ENCODE measurements at places on chromosomes 4 and X.

GRCh38 chr4:2942532-2943363 is 20.5 kb downstream of the NOP14 start:
- DNase-seq, result no peak

DNA sequence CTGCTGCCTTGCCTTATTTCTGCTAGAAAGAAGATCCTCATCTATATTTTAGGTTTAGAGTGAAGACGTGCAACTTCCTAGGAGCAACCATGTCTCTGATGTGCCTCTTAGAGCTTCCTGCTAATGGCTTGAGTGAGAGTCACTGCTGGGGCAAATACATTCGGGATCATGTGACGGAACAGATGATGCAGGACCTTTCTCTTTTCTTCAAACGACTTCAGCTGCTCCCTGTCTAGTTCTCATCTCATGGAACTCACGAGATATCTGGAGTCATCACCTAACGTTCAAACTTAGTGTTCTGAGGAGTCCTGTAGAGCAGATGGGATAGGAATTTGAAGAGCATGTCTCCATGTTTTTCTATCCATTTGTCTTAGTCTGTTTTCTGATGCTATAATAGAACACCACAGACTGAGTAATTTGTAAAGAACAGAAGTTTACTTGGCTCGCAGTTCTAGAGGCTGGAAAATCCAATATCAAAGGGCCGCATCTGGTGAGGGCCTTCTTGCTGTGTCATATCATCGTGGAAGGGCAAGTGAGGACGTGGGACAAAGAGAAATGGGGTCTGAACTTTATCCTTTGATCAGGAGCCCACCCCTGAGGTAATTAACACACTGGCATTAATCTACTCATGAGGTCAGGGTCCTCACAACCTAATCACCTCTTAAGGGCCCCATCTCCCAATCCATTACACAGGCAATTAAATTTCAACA is 43.5 kb upstream of the SCRG1 start:
- no peak for DNase-seq

DNA sequence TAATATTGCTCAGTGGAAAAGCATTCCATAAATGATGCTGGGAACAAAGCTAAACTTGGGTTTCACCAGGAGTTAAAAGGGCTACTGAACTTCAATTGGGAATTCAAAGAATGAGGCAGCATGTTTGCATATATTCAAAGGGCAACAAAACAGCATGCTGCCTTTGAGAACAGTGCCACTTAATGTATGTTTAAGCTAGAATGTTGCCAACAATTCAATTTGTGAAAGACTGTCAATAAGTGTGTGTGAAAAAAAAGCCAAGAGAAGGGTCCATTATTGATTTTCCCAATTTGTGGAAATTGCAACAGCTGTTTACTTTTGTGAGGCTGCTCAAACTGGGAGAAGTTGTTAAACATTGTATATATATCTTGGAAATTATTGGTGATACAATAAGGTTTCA is 701.9 kb upstream of the ACTRT1 start:
- DNase-seq, result no peak

GRCh38 chrX:22325096-22325495 is 52.4 kb downstream of the CBLL2 start:
- no peak for DNase-seq

DNA sequence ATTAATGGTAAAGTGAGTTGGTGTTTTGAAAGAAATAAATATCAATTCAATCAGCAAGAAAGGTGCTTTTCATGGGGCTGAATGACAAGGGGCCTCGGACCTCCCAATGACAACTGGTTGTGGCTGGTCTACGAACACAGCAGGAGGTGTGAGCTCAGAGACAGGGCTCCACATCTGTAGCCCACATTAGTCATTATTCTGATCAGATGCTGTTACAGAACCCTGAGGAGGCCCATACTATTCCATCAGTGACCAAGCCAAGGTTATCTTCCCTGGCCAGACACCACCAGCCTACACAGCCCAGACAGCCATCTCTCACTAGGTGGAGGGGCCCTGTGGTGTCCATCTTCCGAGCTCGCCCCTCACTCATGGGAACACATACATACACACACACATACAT is 168.8 kb downstream of the SH3KBP1 start:
- no peak for DNase-seq

GRCh38 chr4:41192136-41192535 is 22.2 kb downstream of the APBB2 start:
- no peak for DNase-seq

DNA sequence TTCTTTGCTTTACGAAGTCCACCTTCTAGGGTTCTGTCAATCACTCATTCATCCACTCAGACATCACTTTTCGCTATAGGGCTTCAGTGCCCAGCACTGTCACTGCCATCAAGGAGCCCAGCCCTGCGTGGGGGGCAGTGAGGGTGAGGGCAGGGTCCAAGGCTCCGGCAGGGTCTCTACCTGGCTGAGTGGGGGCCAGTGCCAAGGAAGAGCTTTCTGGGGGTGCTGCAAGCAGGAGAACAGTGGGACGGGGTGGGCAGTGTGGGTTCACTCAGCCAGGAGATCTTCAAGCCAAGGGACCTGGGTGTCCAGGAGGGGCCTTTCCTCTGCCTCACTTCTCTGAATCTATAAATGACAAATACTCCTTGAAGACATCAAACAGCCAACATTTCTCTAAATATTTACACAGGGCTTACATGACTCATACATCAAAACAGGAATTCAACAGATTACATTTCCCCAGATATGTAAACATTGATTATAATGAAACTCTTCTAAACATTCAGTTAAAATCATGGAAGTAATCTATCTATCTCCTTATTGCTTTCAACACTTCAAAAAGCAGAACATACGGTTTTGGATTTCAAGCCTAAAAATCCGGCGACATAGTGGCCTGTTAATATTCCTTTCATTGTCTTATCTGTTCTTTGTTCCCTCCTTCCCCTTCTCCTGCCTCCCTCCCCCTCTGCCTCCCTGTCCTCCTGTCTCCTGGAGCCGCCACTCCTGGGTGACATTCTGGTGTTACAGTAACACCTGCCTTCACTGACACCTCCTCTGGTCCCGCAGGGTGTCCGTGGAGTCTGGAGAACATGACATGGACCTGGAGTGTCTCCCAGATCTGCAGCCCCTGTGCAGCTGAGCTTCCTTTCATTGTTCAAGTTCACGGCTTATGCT is 94.4 kb upstream of the ADRA2C start:
- no peak for DNase-seq

- DNase-seq, result no peak
Observed at GRCh38 chr4:43103048-43103447, 210.5 kb downstream of the GRXCR1 start.

GRCh38 chr4:6873792-6874461 is 35.7 kb upstream of the TBC1D14 start:
- peak; percentile 72 for DNase-seq

GRCh38 chr4:169618986-169619385 is 1.4 kb upstream of the CLCN3 start:
- no peak for DNase-seq

GRCh38 chr4:23717528-23718248 is 172.2 kb downstream of the PPARGC1A start:
- no peak for DNase-seq

DNA sequence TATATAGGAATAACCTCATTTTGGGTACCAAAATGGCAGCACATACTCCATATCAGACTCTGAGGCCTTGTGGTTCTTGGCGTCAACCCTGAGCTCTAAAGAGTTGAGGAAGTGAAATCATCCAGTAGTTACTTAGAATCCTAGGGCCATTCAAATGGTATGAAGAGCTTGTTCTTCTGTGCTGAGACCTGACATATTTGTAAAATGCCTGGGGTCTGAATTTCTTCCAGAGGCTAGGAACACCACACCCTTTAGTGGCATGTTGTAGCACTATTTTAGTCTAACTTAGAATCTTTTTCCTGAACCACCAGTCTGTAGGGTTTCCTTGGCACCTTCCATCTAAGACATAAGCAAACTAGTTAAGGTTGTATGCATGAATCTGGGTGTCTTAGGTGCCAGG is 18.1 kb upstream of the GDPD2 start:
- DNase-seq, result no peak

GRCh38 chr4:118991686-118992085 is 103.0 kb downstream of the SYNPO2 start:
- no peak for DNase-seq

DNA sequence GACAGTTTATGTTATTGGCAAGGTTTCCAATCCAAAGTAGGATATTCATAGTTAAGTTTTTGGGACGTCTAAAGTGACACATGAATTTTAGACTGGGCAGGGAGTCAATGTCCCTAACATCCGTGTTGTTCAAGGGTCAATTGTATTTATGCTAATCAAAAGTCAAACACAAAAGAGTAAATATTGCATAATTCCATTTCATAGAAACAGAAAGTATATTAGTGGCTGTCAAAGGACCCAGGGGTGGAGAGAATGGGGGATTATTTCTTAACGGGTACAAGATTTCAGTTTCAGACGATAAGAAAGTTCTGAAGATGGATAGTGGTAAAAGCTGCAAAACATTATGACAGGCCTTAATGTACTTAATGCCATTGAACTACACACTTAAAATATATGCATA is 971.8 kb upstream of the AGA start:
- DNase-seq, result no peak

DNA sequence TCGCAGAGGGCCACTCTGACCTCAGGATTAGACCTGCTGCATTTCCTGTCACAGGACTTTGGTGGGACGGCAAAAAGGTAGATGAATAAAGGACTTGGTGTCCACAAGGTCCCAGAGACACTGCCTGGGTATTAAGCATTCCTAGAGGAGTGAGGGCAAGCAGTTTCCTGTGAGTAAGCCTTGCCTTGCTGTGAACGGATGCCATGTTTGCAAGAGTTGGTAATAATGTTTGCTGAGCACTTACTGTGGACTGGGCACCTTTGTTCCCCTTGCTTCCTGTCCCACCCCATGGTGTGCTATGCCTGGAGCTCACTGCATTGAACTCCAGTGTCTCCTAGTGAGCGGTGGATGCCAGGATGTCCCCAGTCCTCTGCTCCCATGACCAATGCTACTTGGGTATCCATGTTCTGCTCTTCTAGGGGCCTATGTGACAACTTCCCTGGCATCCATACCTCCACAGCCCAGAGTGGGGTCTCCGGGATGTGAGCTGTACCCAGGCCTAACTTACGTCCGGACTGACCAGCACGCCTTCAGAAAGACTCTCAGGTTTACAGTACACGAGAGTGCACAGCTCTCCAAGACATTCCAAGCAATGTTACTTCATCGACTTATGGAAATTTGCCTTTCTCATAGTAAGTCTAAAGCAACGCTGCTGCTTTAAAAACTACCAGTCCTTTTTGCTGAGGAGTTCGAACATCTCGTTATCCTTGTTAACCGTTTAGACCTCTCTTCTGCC is 95.5 kb upstream of the MSX1 start:
- no peak for DNase-seq

GRCh38 chrX:147735364-147735763 is 176.4 kb upstream of the FMR1 start:
- DNase-seq, result no peak

- no peak for DNase-seq
Observed at GRCh38 chr4:152451496-152451895, 84.4 kb downstream of the FBXW7 start.

DNA sequence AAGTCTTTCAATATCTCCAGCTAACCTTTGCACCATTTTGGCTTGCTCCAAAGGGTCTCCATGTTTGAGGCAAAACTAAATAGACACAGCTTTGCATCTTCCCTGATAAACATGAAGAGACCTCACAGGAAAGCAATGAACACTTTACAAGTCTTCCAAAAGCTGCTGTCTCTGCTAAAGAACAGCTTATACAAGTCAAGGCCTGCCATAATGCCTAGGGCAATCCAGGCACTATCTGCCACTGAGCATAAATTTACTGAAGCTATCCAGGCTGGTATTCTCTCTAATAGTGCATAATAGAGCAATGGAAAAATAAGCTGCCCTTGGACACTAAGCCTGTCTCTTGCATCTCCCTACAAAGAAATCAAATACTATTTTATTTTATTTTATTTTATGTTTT is 60.1 kb upstream of the S100G start:
- DNase-seq, result no peak

GRCh38 chr4:36651253-36651652 is 369.8 kb downstream of the DTHD1 start:
- no peak for DNase-seq

- no peak for DNase-seq
Observed at GRCh38 chr4:57231781-57232180, 121.6 kb upstream of the IGFBP7 start.

GRCh38 chr4:107740381-107740780 is 20.3 kb upstream of the PAPSS1 start:
- DNase-seq, result no peak

DNA sequence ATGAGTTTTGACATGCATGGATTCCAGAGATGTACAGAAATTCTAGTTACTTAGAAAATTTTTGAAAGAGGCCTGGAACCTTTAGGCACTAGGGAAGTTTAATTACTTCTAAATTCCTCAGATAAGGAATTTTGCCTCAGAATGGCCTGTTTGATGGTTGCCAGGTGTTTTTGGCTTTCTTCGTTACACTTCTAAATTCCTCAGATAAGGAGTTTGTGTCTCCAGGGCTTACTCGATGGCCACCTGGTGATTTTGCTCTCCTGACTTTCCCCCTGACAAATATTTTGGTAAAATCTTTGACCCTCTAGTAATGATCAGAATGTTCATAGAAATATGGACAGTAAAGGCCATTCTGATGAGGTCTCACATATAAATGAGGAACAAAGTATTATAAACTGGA is 64.3 kb downstream of the BEX3 start:
- DNase-seq, result no peak

GRCh38 chrX:149830192-149830873 is 48.6 kb downstream of the MAGEA9 start:
- no peak for DNase-seq

DNA sequence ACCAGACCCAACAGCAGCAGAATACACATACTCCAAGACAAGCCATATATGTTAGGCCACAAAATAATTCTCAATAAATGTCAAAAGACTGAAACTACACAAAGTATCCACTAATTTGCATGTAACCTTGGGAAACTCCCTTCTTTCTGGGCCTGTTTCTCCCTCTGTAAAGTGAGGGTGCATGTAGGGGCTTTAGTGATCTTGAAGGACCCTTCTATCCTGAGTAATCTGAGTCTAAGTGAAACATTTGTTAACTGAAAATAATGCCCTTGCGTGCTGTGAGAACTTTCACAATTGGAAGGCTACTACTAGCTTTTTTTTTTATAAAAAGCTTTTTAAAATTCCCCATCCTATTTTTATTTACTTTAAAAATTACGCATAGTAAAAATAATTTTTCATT is 125.2 kb downstream of the NEXMIF start:
- DNase-seq, result no peak

- DNase-seq, result no peak
Observed at GRCh38 chr4:72348701-72349100, 220.3 kb downstream of the ADAMTS3 start.

DNA sequence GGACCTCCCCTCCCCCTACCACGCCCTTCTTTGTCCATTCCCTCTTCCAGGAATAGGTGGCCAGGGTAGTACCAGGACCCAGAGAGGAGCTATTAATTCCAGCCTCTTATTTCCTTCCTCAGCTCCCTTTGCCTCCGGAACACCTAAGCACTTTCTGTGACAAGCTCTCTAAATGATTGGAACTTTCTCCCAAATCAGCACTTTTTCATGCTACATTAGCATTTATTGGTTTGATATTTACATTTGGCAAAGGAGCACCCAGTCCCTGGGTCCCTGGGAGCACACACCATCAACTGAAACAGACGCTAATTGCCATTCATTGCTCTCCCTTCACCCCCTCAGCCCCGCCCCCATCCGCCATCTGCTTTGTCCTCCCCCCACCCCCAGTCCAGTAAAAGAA is 182.0 kb upstream of the BCOR start:
- DNase-seq, result no peak
